ENCODE measurements at places on chromosomes 11 and 22.

GRCh38 chr22:49480896-49481658 is 346.6 kb downstream of the BRD1 start:
- DNase-seq = no peak

GRCh38 chr11:115184901-115185300 is 319.3 kb downstream of the CADM1 start:
- no peak for DNase-seq

DNA sequence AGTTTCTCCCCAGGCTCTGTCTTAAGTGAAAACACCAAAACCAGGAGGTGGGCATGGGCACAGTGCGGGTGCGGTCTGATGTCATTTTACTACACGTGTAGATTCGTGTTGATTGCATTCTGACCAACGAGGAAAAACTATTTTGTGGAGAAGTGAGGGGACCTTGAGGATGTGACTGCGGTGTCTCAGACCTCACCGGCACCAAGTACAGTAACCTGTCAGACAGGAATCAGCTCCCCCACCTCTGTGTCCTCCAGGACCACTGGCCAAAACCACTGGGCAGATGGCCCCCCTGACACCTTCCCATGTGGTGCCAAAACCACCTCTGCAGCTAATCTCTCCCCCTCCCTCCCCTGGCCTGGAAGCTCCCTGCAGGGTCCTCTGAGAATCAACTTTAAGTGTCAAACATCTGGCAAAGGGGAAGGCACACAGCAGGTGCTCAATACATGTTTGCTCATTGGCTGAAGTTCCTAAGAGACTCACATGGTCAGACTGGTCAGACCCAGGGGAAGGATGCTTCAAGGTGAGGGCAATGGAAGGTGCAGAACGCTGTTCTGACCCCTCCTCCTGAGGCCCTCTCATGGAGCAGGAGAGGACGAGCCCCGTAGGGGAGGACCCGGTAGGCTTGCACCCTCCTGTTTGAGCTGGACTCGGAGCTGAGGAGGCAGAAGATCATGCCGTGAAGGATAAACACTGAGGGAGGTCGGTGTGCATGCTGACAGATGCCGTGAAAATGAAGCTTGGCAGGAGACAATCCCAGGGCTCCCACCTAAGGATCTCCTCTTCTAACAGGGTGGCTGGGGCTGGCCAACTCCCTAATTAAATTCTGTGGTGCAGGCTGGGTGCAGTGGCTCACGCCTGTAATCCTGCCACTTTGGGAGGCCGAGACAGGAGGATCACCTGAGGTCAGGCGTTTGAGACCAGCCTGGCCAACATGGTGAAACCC is 129.9 kb downstream of the MPPED1 start:
- DNase-seq = no peak

GRCh38 chr11:41878095-41878494 is 418.6 kb upstream of the LRRC4C start:
- no peak for DNase-seq

DNA sequence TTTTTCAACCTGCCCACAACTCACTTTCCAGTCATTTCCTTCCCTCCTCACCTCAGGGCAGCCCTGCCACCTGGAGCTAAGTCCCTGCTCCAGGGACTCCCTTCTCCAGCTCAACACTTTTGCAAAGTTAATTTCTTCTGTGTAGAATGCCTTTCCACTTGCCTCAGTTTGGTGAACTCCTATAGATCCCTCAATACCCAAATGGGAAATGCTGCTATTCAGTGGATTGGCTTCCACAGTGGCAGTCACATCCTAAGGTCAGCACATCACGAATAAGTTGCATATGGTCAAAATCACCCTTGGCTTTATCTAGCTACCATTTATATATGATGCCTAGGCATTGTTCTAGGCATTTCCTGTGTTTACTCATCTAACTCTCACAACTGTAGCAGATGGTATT is 23.6 kb downstream of the GDPD5 start:
- DNase-seq = no peak

- DNase-seq = peak; percentile 31
Observed at GRCh38 chr22:37428649-37429586, 1.6 kb upstream of the ELFN2 start.

GRCh38 chr11:110340436-110340835 is 44.0 kb upstream of the RDX start:
- no peak for DNase-seq

DNA sequence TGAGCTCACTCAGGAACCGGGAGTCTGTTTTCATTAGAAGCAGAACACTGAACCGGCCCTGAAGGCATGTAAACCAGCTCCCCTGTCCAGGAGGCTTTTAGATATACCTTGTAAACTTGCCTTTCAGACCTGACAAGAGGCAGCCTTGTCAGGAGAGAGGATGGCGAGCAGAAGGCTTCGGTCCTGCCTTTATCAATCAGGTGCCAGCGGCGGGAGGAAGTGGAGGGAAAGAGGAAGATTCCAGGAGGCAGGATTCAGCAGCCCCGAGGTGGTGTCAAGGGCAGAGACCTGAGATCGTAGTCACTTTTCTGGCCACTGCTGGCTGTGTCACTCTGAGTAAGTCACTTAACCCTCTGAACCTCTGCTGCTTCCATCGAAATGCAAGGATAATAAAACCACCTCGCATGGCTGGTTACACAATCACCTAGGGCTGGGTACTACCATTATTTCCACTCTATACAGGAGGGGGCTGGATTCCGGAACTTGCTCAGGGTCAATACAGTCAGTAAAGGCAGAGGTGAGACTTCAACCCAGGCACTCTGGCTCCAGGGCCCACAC is 181.0 kb downstream of the CHST1 start:
- DNase-seq = no peak

DNA sequence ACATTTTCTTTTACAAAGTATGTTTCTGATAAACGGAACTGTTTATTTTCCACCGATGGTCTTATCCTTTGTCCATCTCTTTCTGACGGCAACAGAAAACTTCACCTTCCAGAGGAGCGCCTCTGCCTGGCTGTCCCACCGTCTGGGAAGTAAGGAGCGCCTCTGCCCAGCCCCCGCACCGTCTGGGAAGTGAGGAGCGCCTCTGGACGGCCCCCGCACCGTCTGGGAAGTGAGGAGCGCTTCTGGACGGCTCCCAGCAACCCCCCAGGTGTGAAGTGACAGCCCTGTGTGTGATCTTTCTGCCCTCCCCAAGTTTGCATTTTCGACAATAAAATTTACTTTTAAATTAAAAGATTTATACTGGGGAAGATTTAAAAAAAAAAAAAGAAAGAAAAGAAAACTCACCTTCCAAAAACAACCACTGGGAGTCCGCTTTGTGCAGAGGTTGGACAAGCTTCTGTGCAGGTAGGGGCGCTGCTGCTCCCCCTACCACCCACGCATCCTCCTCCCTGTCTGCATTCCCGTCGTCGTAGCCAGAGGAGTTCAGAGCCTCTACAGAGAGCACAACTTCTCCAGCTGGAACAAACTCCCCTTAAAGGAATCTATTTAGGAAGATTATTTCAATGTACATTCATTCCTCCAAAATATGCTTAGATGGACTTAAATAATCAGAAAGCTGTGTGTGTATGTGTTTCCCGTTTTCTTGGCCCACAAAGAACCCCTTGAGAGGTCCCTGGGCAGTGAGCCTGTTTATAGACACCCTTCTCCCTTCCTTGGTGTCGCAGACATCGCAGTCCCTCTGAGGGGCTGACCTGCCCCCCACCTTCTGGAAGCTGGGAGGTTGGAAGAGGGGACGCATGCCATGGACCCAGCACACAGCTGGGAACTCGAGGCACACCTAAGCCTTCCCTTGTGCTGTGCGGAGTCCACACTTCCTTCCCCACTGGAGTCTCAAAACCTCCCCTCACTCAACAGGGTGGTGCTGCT is 849 bp upstream of the APOBEC3B start:
- no peak for DNase-seq

GRCh38 chr11:101862391-101863233 is 52.2 kb upstream of the CEP126 start:
- DNase-seq = no peak

DNA sequence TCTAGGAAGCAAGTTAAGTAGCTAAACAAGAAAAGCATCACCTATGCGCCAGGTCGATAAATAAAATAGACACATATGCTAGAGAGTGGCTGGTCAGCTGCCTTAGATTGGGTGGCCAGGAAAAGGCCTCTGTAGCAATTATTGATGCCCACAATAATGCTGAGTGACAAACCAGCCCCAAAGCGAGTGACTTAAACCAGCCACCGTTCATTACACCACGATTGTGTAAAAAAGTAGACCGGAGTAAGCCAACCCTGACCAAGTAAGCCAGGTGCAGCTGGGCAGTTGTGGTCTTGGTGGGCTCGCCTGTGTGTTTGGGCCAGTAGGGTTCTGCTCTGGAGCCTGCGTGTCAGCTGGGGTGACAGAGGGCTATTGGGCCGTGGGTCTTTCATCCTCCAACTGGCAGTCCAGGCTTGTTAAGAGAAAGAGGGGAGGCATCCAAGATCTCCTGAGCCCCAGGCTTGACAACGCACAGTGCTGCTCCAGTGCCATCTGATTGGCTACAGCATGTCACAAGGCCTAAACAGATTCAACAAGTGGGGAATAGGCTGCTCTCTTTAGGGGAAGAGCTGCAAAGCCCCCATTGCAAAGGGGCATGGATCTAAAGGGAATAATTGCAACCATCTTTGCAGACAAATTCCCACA is 100.4 kb upstream of the PARVA start:
- DNase-seq = no peak

DNA sequence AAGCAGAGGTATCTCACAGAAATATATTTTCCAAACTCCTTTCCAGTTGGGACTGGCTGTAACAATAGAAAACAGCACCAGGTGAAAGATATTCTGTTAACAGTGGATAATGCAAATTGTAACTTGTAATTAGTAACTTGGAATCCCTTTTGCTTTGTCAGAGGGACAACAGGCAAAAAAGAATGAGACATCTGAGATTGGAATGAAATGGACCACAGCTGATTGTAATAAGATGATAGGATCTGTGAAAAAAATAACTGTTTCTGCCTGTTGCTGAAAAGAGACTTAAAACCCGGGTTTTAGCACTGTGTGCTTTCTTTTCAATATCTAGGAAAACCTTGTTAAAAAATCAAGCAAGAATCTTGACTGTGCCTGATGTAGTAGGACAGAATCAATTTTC is 655.7 kb downstream of the METTL15 start:
- DNase-seq = no peak

GRCh38 chr22:50153056-50153755 is 17.3 kb upstream of the PANX2 start:
- no peak for DNase-seq

DNA sequence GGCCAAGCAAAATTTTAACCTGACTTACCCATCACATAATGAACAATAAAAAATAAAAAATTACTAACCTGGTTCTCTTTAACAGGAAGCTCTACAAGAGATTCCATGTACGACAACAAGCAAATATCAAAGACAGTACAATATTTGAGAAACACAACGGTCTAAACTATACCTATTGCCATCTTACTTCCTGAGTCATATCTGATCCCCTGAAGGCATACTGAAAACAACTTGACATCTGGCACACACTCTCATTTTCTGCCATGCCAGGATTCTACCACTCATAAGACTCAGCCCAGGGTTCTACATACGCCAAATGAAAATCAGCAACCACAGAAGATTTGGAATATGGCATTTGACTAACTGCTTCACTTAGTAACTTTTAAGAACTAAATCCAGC is 13.8 kb downstream of the DENND5A start:
- DNase-seq = no peak

GRCh38 chr11:36292311-36292722 is 3.1 kb upstream of the COMMD9 start:
- no peak for DNase-seq

GRCh38 chr11:20448834-20449233 is 61.3 kb downstream of the PRMT3 start:
- DNase-seq = no peak

- no peak for DNase-seq
Observed at GRCh38 chr11:94025690-94026394, 4.7 kb downstream of the HEPHL1 start.

DNA sequence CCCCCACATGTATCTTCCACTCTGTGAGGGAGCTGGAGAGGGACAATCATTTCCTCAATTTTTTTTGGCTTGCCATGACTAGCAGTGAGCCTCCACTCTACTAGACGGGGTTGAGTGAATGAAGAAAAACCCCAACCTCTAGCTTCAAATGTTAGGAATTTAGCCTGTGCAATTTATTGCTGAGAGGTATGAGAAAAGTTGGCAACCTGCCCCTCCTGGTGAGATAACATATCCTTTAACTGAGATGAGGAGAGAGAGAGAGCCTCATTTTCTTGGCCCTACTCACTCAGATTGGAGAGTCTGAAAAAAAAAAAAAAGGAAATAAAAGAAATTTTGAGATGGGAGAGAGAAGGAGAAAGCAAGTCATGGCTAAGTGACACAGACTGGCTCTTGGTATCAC is 218.2 kb upstream of the CARD18 start:
- DNase-seq = no peak

DNA sequence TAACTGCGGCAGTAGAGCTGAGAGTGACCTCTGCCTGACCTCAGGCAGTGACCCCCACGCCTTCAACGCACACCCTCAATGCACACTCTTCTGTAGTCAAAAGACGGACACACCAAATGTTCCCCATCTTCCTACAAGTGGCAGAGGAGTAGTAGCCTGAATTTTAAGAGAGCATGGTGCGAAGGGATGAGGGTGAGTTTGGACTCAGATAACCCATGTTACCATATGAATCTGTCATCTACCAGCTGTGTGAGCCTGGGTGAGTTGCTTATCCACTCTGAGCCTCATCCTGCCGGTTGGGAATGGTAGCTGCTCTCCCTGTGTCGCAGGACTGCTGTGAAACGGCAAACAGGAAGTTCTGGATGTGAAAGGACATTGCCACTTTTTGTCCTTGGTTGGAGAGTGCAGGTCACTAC is 20.6 kb upstream of the ROBO3 start:
- no peak for DNase-seq

- DNase-seq = no peak
Observed at GRCh38 chr11:131518305-131518838, 148.0 kb downstream of the NTM start.

DNA sequence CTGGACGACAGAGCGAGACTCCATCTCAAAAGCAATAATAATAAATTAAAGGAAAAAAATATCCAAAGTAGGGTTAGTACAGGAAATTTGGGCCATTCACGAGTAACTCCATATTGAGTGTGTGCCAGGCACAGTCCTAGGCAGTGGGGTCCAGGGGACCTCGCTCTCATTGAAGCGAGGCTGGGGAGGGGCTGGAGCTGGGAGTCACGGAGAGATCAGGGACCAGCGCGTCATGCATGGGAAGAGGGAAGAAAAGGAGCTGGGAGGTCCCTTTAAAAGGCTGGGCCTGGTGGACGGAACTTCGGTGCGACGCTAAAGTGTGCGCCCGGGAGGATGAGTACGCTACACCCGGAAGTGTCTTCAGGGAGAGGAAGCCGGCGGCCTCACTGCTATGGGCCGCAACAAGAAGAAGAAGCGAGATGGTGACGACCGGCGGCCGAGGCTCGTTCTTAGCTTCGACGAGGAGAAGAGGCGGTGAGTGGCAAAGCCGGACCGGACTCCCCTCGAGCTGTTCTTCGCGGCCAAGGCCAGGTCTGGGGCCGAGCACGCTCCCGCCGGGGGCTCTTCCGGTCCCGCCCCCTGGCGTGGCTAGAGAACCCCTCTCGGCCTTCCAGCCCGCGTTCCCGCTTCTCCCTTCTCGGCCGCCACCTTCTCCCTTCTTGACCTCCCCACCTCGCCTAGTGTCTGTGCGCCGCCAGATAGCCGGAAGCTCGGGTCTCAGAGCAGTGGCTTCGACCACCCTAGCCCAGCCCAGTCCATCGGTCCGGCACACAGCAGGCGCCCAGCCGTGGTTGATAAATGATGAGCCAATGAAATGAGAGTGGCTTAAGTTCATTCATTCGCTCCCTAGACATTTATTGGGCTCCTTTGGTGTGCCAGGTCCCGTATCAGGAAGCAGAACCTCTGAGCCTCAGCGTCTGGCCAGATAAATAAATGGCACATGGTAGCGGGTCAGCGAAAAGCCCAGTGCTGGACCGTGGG is at the start of gene NOL12:
TSS of gene NOL12 (plus strand) at position 342 of the 981 bp plus-strand sequence. CDS start at position 392, 50 bp downstream.
- peak; percentile 62 for DNase-seq
